ENCODE measurements at places on chromosomes 5 and 9.

GRCh38 chr9:33475357-33475756 is 1.6 kb upstream of the NOL6 start:
- DNase-seq = no peak

DNA sequence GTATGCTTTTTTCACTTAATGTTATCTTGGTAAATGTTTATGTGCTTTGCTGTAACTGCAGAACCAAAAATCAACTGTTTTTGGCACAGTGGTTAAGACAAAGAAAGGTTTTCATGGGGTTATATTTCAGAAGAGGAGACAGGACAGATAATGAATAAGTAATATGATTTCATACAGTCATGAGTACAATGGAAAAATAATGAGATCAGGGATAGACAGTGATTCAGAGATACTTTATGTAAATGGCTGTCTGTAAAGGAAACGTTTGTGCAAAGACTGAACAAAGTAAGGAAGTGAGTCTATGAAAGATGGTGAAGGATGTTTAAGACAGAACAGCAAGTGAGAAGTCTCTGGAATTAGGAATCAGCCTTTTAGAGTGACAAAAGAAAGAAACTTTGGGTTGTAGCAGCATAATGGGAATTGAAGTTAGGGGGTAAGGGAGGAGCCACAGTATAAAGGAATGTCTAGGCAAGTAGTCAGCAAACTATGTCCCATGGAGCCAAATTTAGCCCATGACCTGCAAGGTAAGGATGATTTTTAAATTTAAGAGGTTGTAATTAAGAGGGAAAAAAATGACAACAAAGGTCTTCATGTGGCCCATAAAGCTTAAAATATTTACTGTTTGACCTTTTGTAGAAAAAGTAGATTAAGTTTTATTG is 55.0 kb downstream of the TNPO1 start:
- peak; percentile 36 for DNase-seq

GRCh38 chr5:81408496-81408895 is 14.6 kb upstream of the ACOT12 start:
- DNase-seq = no peak

- no peak for DNase-seq
Observed at GRCh38 chr5:72572236-72572765, 65.1 kb upstream of the ZNF366 start.

DNA sequence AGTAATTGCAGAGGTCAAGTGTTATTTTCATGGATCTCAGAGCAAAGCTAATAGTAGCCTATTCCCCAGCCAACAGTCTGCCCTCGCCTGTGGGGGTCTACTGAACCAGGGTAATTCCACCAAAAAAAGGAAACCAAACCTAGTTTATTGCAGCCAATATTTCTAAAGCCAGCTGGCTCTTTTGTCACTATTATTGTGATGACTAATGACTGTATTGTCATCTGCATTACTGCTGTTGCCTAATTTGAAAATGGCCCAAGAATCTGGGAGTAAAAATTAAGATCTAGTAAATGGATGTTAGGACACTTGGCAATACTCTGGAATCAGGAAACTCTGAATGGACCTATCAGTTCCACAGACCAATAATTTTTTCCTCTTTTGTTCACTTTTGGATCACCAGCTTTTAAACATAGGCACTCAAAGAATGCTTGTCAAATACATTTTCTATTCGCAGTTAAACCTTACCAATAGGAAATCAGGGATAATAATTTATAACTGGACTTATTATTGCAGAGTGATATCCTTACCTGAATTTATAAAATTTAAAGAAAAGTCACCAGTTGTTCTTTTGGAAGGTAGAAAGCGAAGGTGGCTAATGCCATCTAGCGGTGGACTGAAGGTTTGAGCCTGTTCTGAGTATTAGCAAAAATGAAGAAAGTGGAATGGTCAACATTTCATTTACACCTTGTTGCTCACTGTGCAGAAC is 69.2 kb downstream of the SYK start:
- peak; percentile 49 for DNase-seq

DNA sequence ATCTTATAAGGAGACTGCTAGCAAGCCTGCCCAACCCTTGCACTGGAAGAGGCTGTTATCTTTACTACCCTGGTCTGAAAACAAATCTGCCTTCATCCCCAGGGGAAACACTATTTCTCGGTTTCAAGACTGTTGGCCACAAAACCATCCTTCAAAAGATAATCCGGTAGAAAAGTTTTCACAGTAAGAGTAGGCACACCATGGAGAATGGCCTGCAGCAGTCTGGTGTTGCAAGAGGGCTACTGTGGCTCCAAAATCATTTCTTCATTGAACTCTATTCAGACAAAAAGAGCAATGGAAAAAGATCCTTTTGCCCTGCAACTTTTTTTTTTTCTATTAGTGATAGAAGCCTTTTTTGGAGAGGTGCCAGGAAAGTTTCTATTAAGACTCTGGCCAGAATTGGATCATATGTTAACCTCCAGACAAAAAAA is 163.9 kb downstream of the ARHGEF28 start:
- DNase-seq = peak; percentile 25

- DNase-seq = peak; percentile 86
Observed at GRCh38 chr9:36470643-36471290, 70.7 kb upstream of the RNF38 start.

- DNase-seq = peak; percentile 51
Observed at GRCh38 chr5:160230686-160231527, 1.6 kb downstream of the FABP6 start.

- DNase-seq = no peak
Observed at GRCh38 chr9:90064248-90064647, 459.4 kb downstream of the GADD45G start.

DNA sequence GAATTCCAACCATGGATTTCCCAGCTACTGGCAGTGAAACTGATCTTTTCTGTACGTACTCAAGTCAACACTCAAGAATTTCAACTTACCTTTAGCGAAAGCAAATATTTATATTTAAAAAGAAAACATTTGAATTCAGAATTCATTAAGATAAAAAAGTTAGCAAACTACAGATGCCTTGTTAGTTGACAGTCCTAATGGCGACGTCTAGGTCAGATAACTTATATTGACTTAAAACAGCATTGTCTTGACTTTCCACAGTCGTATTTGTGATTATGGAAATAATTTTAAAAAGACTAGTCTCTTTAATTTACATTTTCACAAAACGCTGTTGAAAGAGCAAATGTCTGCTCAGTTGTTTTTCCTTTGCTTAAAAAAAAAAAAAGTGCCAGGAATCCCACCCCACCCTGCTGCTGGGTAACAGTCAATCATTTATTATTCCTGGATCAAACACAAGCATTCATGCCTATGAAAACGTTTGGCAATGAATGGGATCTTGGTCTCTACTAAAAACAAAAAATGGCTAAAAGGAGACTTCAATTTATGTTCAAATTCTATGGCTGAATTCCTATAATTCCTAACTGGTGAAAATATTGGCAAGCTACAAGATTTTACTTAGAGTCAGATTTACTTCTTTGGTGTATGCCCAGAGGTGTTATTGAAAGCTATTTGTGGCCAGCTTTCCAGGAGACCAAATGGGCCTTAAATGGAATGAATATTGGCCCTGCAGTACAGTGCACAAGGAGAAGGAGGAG is 22.0 kb downstream of the OR2S2 start:
- DNase-seq = peak; percentile 41

DNA sequence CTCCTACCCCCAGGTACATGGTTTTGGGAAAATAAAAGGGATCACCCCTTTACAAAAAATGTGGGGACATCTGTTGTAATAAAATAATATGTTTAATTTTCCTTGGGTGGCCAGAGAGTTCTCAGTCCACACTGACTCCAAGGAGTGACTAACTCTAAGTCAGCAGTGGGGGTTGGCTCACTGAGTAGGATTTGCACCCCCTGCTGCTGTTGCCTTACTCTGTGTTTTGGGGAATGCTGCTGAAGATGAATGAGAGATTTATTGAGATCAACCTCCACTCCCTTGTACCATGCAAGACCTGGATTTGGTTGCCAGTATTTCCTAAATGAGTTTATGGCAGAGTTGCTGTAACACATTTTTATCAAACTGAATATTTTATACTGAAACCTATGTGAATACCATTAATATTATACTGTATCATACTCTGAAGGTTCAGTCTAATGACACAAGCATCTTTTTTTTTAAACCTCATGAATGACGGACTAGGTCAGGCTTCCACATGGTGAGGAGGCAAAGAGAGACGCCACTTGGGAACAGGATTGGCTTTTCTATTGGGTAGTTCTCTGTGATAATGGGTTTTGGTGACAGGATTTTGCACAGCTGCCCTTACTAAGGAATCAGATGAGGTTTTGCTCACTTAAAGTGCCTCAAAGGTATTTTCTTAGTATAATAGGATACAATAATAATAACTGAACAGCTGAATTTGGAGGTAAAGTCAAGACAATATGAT is 121.3 kb upstream of the OSMR start:
- peak; percentile 80 for DNase-seq

- DNase-seq = no peak
Observed at GRCh38 chr5:82873452-82873851, 203.7 kb downstream of the TMEM167A start.
